ENCODE measurements at places on chromosomes 12 and 14.

GRCh38 chr14:57835766-57836165 is 30.1 kb downstream of the SLC35F4 start:
- no peak for DNase-seq
- H3K4me3 ChIP-seq, result no peak overlapping the region
- H3K4me1 ChIP-seq, result no peaks in the 10 kb centered on the region
- no peaks in the 10 kb centered on the region for H3K36me3 ChIP-seq
- H3K27me3 ChIP-seq, result no peaks in the 10 kb centered on the region
- H3K27ac ChIP-seq, result no peak overlapping the region

- no peaks in the 10 kb centered on the region for H3K27me3 ChIP-seq
- H3K4me1 ChIP-seq, result no peaks in the 10 kb centered on the region
- no peak overlapping the region for H3K27ac ChIP-seq
- DNase-seq, result no peak
- no peaks in the 10 kb centered on the region for H3K36me3 ChIP-seq
Measured at GRCh38 chr12:108670066-108670631, 36.5 kb upstream of the SELPLG start.

- H3K4me3 ChIP-seq, result peak within 1 kb of the TSS; percentile 78
- no peak within 1 kb of the TSS for H3K27ac ChIP-seq
- H3K36me3 ChIP-seq, result no peaks in the 10 kb centered on the region
- peak; percentile 62 for DNase-seq
Measured at GRCh38 chr12:117968826-117969659, at the start of gene KSR2. KSR2 (minus strand) TSS chr12:117968990; CDS start chr12:117968255, 735 bp downstream.

- no peak overlapping the region for H3K4me3 ChIP-seq
- no peak overlapping the region for H3K27ac ChIP-seq
- no peaks in the 10 kb centered on the region for H3K4me1 ChIP-seq
- no peak for DNase-seq
Measured at GRCh38 chr12:53145383-53146260, 34.9 kb upstream of the ZNF740 start.

DNA sequence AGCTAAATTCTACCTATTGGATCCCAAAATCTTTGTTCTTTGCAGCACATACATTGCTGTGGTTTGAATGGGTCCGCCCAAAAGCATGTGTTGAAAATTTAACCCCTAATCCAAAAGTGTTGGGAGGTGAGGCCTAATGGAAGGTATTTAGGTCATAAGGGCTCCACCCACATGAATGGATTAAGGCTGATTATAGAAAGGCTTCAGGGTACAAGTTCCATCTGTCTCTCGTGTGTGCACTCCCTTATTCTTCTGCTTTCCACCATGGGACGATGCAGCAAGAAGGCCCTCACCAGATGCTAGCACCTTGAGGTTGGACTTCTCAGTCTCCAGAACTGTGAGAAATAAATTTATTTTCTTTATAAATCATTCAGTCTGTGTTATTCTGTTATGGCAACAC is 190.9 kb downstream of the SOX5 start:
- no peaks in the 10 kb centered on the region for H3K4me1 ChIP-seq
- H3K36me3 ChIP-seq, result no peaks in the 10 kb centered on the region
- no peaks in the 10 kb centered on the region for H3K27me3 ChIP-seq
- H3K4me3 ChIP-seq, result no peak overlapping the region

- peak overlapping the region; percentile 36 for H3K4me3 ChIP-seq
- H3K36me3 ChIP-seq, result peaks cover 32% of the 10 kb centered on the region
- DNase-seq, result peak; percentile 51
- peaks cover 69% of the 10 kb centered on the region for H3K4me1 ChIP-seq
- H3K27me3 ChIP-seq, result no peaks in the 10 kb centered on the region
Measured at GRCh38 chr12:121534495-121535148, 46.2 kb downstream of the KDM2B start.

- no peaks in the 10 kb centered on the region for H3K36me3 ChIP-seq
- no peak for DNase-seq
- H3K27ac ChIP-seq, result no peak overlapping the region
- H3K27me3 ChIP-seq, result peaks cover 18% of the 10 kb centered on the region
Measured at GRCh38 chr12:75905922-75906321, 125.7 kb downstream of the PHLDA1 start.

DNA sequence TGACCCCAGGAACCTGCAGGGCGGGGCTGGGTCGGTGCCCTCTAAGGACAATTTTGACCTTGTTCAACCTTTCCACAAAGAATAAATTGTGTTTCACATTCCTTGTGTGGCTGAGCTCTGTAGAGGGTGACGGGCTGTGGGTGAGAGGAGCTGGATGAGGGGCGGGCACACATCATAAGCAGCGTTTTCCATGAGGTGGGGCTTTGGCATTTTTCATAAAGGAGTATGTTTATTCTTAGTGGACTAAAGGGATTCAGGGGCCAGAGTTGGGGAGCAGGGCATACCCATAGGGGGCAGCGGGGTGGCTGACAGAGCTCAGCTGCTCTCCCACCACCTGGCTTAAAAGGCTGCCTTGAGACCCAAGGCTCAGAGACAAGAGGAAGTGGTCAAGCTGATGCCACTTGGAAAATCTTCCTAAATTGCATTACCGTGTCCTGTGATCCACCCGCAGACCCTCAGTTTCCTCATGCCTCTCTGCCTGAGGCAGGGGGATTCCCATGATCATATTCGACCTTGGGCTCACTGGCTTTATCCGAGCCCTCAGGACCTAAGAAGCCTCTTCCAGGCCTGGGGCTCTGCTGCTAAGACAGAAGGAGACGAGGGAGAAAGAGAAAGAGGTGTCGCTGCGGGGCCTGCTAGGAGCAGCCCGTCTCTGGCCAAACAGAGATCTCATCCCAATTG is 11.4 kb downstream of the MMP14 start:
- no peaks in the 10 kb centered on the region for H3K36me3 ChIP-seq
- peaks cover 22% of the 10 kb centered on the region for H3K27me3 ChIP-seq
- DNase-seq, result no peak
- H3K4me1 ChIP-seq, result peaks cover 25% of the 10 kb centered on the region
- no peak overlapping the region for H3K27ac ChIP-seq

GRCh38 chr12:95117178-95117599 is 43.8 kb upstream of the NR2C1 start:
- no peak overlapping the region for H3K4me3 ChIP-seq
- H3K27me3 ChIP-seq, result peaks cover 3% of the 10 kb centered on the region
- H3K36me3 ChIP-seq, result no peaks in the 10 kb centered on the region
- H3K4me1 ChIP-seq, result peaks cover 5% of the 10 kb centered on the region
- no peak overlapping the region for H3K27ac ChIP-seq

DNA sequence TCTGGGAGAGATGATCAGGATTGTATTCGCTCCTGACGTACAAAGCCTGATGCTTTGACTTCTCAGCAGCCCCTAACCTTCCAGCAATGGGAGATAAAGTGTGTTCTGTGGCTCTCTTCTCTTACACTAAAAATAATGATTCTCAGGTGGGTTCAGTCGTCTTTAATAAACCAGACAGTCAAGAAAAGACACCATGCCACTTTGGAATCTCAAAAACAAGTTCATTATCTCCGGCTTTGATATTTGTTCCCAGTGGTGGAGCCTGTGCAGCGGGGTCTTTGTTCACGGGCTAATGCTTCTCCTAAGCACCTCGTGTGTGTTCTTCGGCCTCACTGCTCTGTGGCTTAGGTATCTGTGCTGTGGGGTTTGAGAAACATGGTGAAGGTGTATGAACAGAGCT is 1.6 kb downstream of the ACVR1B start:
- no peaks in the 10 kb centered on the region for H3K36me3 ChIP-seq
- H3K4me3 ChIP-seq, result peak overlapping the region; percentile 1
- peaks cover 27% of the 10 kb centered on the region for H3K4me1 ChIP-seq
- DNase-seq, result no peak
- no peak overlapping the region for H3K27ac ChIP-seq

- H3K4me3 ChIP-seq, result no peak overlapping the region
- H3K27ac ChIP-seq, result no peak overlapping the region
- no peaks in the 10 kb centered on the region for H3K27me3 ChIP-seq
- no peaks in the 10 kb centered on the region for H3K4me1 ChIP-seq
Measured at GRCh38 chr12:69430942-69431590, 39.1 kb upstream of the FRS2 start.

DNA sequence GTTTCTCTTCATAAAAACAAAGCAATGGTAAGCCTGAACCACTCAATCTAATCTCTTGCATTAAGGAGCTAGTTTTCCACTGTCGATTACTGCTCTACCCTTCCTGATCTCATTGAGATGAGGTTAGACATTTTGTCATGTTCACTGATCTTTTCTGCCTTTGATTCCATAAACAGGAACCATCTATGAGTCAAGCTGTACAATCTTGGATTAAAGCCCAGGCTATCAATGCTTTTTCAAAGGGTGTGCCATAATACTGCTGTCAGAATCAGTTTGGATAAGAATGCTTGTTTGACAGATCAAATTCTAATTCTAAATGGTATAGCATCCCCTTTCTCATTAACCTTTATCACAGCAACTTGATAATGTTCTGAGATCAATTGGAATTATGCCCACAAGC is 16.1 kb downstream of the GRIP1 start:
- no peak overlapping the region for H3K27ac ChIP-seq
- no peaks in the 10 kb centered on the region for H3K4me1 ChIP-seq
- H3K27me3 ChIP-seq, result peaks cover 12% of the 10 kb centered on the region

DNA sequence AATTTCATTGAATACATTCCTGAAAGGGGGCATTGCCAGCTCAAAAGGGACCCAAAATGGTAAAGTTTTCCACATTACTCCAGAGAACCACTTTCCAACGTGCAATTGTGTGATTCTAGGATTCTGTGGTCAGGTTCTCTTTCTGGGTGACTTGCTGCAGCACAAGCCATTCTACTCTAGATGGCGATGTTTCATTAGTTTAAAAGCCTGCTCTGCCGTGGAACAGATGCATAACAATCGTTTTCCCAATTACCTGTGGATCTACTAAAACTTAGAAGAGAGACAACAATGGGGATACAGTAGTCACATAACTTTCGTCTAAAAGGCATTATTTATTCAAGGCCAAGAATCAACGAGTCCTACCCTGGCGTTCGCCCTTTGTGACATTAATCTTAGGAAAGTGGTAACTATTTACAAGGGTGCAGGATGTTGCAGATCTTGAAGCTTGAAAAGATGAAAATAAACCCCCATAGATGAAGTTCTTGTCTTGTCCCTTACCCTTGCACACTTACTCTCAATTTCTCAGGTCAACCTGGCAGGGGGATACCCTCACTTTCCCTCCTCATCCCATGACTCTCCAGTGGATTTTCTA is 400.9 kb downstream of the SNAPC1 start:
- no peak overlapping the region for H3K4me3 ChIP-seq
- H3K36me3 ChIP-seq, result no peaks in the 10 kb centered on the region
- no peaks in the 10 kb centered on the region for H3K4me1 ChIP-seq
- DNase-seq, result no peak
- no peak overlapping the region for H3K27ac ChIP-seq
- H3K27me3 ChIP-seq, result peaks cover 15% of the 10 kb centered on the region

GRCh38 chr14:74161526-74162158 is 76.9 kb downstream of the LIN52 start:
- no peaks in the 10 kb centered on the region for H3K27me3 ChIP-seq
- no peak overlapping the region for H3K4me3 ChIP-seq
- H3K4me1 ChIP-seq, result no peaks in the 10 kb centered on the region

All from activated CD8-positive, alpha-beta T cell treated with anti-CD3 and anti-CD28 coated beads, Interleukin-2, amount 10 ng/mL, durations not matched to agents 7 days and 5 days (primary cell).